Fibroblast of skin of right biceps (primary cell): ENCODE measurements at places on chromosomes 5 and 9.

DNA sequence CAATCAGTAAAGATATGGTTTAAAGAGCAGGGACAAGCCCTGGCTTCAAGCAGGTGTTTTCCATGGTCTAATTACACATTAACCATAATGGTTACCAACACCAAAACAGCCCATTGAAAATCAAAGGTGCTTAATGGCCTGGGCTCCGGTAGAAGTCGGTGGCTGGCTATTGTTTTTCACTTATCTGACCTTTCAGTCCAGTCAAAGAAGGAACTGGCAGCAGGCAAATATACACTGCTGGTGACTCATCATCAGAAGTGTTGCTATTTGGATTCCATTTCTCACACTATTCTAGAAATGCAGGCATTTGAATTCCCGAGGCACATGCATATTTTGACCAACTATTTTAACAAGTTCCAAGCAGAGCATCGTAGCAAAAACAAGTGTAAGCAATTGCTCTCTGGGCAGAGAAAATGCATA is 26.3 kb upstream of the GABRP start:
- DNase-seq: peak; percentile 20

DNA sequence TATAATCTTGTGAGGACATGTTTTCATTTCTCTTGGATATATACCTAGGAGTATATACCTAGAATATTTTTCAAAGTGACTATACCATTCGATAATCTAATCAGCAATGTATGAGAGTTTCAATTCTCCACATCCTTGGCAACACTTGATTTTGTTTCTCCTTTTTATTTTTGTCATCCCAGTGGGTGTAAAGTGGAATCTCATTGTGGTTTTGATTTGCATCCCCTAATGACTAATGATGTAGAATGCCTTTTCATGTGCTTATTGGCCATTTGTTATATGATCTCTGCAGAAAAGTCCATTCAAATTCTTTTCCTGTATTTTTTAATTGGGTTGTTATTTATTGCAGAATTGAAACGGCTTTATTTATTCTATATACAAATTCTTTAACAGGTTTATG is 15.2 kb downstream of the ZCCHC9 start:
- no peak for DNase-seq

- no peak for DNase-seq
Measured at GRCh38 chr5:83031381-83031780, 45.8 kb downstream of the TMEM167A start.

GRCh38 chr5:172931001-172931536 is 28.2 kb upstream of the RPL26L1 start:
- DNase-seq: peak; percentile 94

GRCh38 chr5:126640866-126641265 is 40.1 kb downstream of the PHAX start:
- no peak for DNase-seq

GRCh38 chr9:6473151-6473550 is 60.2 kb downstream of the UHRF2 start:
- no peak for DNase-seq

- DNase-seq: peak; percentile 50
Measured at GRCh38 chr9:22307013-22307711, 139.5 kb upstream of the DMRTA1 start.

- no peak for DNase-seq
Measured at GRCh38 chr9:74500584-74500924, 3.4 kb downstream of the RORB start.

DNA sequence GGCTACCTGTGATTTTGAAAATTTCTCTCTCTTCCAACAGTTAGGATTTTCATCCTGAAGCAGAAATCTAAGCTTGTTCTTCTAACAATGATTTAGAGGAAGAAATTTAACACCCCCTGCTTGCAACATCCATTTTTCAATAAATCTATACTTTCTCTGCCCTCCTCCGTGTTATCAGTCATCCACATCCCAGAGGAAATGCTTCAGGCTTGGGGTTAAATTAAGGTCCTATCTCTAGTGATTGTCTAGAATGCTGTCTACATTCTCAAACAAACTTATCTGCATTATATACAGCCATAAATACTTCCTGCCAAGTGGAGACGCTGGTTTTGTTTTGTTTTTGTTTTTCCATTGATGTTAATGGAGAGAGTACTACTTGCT is 371.0 kb downstream of the CSNK1G3 start:
- DNase-seq: peak; percentile 42

DNA sequence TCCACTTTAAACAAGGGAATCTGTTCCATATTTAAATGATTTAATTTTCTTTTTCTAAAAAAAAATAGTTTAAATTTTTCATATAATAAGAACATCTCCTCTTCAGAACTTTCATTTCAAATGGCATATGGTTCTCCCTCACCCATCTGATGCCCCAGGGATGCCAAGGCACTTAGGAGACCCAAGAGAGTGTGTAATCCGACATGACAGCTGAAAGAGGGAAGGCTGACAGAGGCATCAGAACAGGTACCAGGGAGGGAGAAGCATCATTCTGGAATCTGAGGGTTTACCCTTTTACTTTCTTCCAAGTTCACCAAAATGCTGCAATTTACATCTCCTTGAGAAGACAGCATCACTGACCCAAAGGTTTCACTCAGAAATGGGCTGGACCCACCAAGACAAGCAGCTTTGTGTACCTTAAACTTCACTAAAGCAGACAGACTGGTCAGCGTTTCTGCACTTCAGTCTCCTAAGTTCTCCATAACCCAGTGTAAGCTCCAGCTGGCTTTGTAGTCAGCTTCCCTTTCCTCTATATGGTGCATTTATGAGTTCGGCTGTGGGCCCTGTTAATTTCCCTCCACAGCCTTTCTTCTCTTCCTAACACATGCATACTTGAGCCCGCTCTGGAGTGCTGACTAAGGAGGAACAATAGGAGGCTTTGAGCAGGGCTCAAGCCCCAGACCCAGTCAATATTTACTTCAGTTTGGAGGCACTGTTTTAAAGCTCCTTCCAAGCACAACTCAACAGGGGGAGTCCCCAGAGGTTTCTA is 17.7 kb downstream of the EFNA5 start:
- DNase-seq: no peak

- DNase-seq: peak; percentile 12
Measured at GRCh38 chr5:93611976-93612854, 29.2 kb downstream of the NR2F1 start.

DNA sequence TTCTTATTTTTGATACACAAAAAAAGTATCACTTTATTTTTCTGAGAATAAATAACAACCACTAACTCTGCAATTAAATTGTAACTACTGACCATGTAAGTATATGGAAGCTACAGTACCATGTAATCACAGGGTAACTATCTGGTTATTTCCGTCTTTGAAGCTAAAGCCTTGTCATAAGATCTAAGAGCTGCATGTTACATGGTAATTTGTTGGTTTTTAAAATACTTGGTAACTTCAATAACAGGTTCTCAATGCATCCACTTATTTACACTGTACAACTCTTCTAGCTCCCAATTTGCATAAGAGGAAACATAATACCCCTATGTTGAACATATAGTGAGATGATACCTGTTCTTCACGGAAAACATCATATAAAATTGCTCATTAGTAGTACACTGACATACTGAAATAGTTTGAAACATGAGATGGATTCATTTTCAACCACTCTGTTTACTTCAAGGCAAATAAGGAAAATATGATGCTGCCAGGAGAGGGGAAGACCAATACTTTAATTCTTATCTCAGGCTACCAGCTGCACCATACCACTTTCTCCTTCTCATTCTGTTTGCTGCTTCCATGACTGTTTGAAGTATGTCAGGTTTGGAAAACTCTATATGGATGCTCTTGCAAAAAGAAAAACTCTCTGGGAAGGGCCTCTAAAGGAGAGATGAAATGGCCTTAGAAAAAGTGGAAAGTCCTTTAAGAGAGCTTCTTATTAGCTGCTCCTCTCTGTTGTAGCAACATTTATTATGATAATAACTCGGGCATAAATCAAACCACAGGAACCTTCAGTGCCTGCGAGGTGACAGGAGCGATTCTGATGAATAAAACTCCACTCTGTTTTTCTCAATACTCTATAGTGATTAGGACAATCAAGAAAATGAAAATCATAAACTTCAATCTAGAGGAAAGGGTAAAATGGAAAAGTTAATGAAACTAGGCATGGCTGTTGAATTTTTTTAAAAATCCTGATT is 150.2 kb downstream of the KIAA0825 start:
- DNase-seq: no peak

DNA sequence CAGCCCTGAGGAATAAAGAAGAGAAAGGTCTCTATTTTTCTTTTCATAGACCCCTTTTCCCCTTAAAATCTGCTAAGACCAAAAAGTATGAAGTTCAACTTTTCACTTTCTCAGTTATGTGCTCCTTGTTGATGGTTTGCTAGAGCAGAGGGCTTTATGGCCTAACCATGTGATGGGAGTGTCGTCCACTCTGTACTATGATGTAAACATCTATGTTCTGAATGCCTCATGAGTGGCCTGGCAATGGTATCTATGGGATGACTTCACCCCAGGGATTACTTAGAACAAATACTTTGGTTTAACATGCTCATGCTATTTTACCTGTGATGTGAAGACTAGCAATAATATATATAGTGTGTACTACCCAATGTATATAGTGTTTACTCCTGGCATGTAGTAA is 43.7 kb upstream of the MIER3 start:
- no peak for DNase-seq

GRCh38 chr9:110452227-110452801 is 114.7 kb upstream of the TXNDC8 start:
- DNase-seq: peak; percentile 22

GRCh38 chr5:5652181-5652580 is 229.7 kb downstream of the ICE1 start:
- DNase-seq: no peak

DNA sequence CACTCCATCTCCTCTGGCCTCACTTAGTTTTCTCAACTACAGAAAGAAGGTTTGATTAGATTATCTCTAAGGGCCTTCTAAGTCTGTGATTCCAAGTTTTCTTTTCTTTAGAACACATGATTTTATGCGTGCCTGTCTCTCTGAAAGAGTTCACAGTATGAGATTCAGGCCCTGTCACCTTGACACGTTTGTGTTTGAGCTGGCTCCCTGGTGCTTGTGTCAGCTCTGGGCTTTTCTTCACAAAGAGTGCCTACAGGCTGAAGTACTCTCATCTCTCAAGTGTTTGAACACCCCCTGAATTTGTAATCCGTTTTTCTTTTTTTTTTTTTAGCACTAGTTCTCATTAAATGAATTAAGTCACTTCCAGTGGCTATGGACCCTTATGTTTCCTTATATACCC is 306.9 kb upstream of the C9orf72 start:
- DNase-seq: no peak

- DNase-seq: no peak
Measured at GRCh38 chr5:168057905-168058304, 233.5 kb upstream of the WWC1 start.

DNA sequence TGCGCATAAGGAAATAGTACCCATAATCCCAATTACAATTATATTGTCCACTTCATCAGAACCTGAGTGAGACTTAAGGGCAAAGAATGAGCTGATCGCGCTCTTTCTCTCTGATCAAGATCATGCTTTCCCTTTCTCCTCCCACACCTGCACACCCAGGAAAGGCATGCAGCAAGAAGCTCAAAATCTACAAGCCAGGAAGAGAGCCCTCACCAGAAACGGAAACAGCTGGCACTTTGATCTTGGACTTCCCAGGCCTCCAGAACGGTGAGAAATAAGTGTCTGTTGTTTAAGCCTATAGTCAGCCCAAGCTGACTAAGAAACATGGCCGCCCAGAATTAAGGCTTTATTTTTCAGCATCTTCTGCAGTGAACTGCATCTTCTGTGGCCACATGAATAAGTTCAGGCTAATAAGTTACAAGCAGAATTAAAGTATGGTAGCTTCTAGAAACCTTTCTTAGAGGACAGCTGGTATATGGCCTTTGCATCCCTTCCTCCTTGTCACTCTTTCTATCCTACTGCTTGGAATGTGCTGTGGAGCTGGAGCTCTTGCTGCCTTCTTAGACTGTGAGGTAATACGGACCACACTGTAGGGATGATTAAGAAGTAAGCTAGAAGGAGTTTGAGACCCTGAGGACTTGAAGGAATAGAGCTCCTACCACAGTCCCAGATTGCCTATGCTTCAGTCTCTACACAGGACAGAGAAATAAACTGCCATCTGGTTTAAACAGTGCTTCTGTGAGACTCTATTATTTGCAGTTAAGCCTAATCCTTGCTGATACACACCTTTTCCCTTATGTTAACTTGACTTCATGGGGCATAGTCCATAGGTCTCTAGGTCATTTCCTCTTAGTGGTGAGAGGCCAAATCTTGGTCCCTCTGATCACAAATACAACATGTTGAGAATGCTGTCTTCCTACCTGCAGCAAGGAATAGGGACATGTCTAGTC is 17.2 kb downstream of the OR2S2 start:
- no peak for DNase-seq

DNA sequence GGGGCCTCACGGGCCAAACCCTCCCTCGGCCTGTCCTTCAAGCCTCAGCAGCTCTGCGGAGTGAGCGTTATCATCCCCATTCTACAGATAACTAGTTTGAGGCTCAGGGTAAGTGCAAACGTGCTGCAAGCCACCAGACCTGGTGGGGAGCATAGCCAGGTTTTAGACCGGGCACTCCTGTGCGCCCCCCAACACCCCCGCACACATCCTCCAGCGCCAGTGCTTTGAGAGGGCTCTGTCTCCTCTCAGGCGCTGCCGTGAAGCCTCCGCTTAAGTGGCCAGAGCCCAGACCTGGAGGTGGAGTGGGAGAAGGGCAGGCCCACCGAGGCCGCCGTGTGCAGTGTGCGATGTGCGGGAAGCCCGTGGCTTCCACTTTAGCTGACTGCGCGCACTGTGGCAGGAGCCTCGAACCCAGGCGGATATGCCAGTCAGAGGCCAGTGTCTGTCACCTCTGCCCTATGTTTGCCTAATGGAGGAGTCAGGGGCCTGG is 1.6 kb upstream of the MGAT1 start:
- DNase-seq: no peak

DNA sequence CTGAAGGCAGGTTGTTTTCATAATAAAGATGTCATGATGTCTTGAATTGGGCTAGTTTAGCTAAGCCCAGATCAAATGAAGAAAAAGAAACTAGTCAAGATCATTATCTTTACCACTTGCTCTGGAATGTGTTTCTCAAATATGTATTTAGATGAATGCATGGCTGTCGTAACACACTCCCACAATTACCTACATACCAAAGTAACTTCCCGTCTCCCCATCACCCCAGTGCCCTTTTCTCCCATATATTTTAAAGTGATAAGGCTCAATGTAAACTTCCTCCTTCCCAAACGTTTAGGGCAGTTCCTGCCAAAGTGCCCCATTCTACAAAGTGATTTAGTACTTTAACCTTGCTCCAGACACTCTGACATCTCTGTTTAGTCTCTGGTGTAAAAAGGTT is 61.4 kb downstream of the SLC1A3 start:
- peak; percentile 46 for DNase-seq

GRCh38 chr5:111238431-111239225 is 14.4 kb downstream of the CAMK4 start:
- no peak for DNase-seq

GRCh38 chr5:109378095-109378494 is 31.7 kb downstream of the PJA2 start:
- DNase-seq: no peak
